ENCODE measurements at places on chromosomes 4 and X.

DNA sequence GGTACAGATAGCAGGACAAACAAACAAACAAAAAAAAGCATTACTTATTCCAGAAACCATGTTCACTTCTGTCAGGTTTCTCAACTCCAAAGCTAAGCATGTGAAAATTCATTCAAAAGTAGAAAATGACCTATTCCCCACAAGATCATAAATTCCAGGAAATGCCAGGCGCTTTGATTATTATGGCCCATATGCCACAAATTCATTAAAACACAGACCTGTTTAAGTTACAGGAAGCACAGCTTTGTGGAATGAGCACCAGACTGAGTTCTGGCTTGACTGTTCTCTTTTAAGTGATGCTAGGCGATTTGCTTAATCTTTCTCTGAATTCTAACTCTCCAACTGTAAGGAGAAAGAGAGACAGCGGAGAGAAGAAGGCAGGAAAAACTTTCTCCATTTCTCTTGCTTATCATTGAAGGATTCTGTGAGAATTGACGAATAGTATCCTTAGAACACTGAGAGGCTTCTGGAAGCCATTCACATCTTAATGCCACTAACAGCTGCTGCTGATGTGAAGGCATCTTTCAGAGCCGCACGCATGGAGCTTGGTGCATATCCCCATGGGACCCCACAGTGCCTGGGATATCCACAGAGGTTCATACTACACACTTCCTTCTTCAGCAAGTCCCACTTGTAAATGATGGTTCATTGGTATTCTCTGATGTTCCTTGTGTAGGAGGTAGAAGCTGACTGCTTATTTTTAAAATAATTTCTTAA lies 138.0 kb downstream of the ZNF674 start:
- DNase-seq = no peak

DNA sequence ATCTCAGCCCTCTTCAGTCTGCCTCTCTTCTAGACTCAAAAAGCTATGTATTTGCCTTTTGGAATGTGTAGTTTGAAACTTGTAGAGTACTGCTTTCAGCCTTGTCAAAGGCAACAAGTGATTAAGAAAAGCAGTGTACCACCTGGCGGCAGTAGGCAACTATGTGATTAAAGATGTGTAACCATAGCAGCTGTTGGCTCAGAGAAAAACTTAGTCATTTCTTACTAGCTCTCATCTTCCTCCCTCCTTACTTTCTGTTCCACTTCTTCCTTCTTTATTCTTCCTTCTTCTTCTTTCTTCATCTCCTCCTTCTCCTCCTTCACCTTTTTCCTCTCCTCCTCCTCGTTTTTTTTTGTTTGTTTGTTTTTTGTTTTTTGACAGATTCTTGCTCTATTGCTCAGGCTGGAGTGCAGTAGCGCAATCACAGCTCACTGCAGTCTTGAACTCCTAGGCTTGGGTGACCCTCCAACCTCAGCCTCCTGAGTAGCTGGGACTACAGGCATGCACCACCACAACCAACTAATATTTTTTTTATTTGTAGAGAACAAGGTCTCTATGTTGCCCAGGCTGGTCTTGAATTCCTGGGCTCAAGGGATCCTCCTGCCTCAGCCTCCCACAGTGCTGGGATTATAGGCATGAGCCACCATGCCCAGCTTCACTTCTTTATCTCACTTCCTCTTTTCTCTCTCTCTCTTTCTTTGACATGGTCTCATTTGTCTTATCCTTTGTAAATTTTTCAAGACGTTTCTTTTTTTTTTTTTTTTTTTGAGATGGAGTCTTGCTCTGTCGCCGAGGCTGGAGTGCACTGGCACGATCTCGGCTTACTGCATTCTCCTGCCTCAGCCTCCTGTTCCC lies 32.6 kb downstream of the ABHD18 start:
- DNase-seq = no peak

DNA sequence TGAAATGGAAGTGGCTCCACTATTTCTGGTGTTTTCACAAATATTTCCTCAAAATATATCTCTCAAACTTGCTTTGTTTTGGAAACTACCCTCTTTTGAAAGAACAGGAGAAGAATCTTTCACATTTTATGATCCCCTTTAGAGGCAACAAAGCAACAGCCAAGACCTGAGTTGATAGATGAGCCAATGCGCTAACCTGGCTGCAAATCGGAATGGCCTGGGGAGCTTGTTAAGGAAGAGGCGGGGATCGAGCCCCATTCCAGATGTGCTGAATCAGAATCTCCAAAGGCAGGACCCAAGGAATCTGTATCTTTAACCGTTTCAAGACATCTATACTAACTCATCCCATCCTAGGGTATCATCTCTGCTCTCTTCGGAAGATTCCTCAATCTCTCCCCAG lies 181.3 kb downstream of the GPC3 start:
- no peak for DNase-seq

DNA sequence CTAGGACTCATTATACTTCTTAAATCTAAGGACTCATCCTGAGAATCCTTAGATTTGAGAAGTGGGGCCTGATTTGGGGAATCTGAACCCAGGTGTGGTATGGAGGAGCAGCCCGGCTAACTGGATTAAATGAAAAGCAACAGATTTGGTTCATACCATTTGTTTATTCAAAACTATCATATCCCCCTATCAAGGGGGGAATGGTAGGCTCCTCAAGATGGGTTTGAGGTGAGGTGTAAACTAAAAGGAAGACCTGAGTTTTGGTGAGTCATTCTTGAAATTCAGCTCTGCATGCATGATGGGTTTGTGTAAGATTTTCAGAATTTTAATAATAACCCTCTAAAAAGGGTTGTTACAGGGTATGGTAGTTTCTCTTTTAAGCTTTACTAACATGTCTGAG lies 53.4 kb downstream of the CASP6 start:
- no peak for DNase-seq

GRCh38 chr4:125123570-125124109 lies 191.1 kb upstream of the FAT4 start:
- DNase-seq = no peak

DNA sequence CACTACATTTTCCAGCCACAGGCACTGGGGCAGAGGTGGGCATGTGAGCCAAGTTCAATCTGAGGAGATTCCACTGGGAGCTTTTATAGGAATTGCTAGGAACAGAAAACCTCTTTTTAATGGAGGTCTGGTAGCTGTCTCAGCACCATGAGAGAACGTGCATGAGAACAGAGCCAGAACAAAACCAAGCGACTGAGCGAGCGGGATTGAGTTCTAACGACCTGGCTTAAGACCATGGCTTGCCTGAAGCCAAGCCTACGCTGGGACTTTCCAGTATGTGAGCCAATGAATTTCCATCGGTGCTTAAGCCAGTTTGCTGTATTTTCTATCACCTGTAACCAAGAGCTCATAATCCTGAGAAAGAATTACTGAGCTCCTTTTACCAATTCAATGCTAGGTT lies 183.7 kb downstream of the NR3C2 start:
- DNase-seq = no peak

DNA sequence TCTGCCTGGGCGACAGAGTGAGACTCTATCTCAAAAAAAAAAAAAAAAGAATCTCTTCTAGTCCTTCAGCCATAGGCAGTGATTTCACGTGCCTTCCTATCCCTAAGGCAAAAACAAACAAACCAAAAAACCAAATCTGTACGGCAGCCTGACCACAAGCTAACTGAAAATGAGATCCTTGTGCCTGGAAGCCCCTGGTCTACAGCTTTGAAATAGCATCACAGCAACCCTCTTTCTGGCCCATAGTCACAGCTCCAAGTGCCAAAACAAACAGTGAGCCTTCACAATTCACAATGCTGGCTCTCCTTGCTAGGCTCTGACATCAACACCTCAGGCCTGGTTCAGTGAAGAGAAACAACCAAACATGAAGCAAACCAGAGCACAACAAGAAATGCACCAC lies 46.1 kb downstream of the TMEM150C start:
- no peak for DNase-seq

GRCh38 chr4:21167711-21168110 lies 467.5 kb downstream of the PACRGL start:
- DNase-seq = no peak

- no peak for DNase-seq
Measured at GRCh38 chr4:183658362-183659028, 490 bp downstream of the RWDD4 start.

DNA sequence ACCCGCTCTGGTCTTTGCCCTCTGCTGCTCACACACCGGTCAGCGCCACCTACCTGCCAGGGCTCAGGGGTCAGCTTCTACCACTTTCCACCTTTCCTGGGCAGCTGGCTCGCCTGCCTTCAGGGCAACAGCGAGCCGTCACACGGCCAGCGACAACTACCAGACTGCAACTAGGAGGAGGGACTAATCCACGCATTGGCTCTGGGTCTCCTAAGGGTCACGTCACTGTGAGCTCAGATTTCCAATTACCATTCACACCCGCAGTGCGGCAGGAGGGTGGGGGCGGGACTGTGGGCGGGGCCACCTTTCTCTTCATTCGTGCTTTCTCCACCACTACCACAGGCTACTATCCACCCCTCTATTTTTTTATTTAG lies at the start of gene BEX5:
Gene BEX5 (minus strand): TSS at position 172 of the 374 bp plus-strand sequence. CDS start 1,712 bp downstream, outside the sequence.
- peak; percentile 72 for DNase-seq

- DNase-seq = no peak
Measured at GRCh38 chr4:21882051-21882839, 66.3 kb downstream of the KCNIP4 start.

- no peak for DNase-seq
Measured at GRCh38 chrX:13293700-13294099, 26.2 kb downstream of the ATXN3L start.

GRCh38 chr4:8039290-8039689 lies 99.6 kb upstream of the AFAP1 start:
- peak; percentile 80 for DNase-seq

DNA sequence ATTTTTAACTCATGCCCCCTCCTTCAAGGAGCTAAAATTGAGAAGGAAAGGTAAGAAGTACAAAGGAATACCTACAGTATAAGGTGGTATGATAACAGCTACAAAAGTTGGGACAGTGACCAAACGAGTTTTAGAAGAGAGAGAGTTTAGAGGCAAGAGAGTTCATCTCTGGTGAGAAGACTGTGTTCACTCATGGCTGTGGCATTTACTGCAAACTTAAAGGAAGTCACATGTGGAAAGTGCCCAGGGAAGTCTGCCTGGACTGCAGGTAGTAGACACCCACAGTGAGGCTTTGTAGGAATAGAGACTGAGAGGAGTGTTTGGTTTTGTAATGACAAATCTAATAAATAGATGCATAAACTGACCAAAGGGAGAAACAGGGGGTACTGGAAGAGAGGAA lies 493.5 kb downstream of the IL15 start:
- no peak for DNase-seq

DNA sequence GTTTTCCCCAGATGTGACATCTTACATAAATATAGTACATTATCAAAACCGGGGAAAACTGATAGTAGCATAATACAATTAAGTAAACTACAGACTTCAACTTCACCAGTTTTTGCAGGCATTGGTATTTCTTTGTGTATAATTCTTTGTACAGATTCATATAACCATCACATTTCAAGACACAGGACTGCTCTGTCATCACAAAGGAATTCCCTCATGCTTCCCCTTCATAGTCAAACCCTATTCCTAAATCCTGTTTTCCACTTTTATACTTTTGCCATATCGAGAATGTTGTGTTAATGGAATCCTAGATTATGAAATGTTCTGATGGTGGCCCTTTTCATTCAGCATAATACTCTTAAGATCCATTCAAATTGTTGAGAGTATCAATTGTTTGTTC lies 36.0 kb downstream of the STIM2 start:
- DNase-seq = no peak

- no peak for DNase-seq
Measured at GRCh38 chr4:19386786-19387185, 864.9 kb upstream of the SLIT2 start.

- no peak for DNase-seq
Measured at GRCh38 chr4:110704748-110705439, 82.0 kb upstream of the PITX2 start.

DNA sequence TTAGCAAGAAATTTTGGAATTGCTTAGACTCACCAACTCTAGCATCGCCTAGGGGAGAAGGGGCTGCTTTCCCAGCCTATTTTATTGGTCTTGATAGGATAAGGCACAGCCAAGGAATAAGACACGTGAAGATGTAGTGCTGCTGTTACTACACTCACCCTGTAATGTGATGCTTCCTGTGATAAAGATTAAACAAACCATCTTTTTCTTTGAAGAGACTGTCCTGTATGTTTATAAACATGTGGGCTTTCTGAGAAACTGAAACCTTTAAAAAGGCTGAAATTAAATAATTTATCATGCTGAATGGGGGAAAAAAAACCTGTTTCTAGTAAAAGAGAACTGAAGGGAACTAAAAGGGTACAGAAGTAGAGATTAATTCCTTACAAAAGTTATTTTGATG lies 13.2 kb downstream of the TAPT1 start:
- no peak for DNase-seq

DNA sequence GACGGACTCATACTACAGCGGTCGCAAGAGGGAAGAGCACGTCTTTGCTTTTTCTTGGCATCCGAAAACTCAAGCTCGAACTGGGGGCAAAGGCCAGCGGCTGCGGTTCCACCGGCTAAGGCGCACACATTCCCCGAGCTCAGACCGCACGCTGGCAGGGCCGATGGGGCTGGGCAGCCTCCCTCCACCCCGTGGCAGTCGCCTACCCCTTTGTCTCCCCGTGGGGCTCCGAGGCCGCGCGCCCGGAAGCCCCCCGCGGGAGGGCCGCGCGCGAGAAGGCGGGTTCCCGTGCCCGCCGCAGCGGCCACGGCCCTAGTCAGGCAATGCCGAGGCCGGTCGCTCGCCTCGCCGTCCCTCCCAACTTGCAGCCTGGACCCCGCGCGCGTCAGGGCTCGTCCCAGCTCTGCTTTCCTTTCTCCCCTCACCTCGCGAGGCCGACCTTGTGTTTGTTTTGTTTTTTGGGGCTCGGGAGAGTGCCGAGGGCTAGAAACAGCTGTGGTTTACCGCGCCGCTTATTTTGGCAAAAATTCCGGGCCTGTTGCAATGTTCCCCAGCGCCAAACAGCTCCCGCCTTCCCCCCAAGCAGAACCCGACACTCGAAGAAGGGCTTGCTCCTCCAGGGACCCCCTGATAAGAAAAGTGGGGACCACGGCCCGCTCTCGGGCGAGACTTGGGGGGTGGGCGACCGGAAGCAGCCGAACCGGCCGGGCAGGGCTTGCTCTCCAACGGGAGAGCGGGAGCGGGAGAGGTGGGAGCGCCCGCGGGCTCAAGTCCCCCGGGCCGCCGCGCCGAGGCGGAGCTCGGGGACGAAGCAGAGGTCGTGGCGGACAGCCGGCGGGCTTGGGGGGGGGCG lies 561 bp upstream of the N4BP2 start:
- no peak for DNase-seq

GRCh38 chr4:26094076-26094475 lies 180.1 kb downstream of the SMIM20 start:
- no peak for DNase-seq

DNA sequence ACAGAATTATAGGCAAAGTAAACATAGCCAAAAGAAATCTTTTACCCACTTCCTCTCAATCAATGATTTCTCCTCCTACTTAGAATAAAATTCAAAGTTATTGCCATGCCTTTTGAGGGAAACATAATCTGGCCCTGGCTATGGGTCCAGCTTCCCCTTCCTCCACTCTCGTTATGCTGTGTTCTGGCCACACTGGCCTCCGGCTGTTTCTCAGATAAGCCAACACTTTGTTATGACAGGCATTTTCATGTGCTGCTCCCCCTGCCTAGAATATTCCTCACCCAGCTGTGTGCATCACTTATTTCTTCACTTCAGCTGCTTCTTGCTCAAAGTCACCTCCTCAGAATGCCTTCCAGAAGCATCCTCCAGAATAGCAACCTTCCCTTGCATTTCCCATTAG lies 386.6 kb upstream of the AADAT start:
- no peak for DNase-seq
